NCI-H2171 treated with DMSO at 0.1 percent for 48 hours (cell line): ENCODE measurements at places on chromosomes 7 and 10.

- no peak for DNase-seq
Observed at GRCh38 chr7:103640031-103640779, 194.2 kb upstream of the SLC26A5 start.

GRCh38 chr7:136956671-136957070 is 88.2 kb downstream of the CHRM2 start:
- DNase-seq, result no peak

DNA sequence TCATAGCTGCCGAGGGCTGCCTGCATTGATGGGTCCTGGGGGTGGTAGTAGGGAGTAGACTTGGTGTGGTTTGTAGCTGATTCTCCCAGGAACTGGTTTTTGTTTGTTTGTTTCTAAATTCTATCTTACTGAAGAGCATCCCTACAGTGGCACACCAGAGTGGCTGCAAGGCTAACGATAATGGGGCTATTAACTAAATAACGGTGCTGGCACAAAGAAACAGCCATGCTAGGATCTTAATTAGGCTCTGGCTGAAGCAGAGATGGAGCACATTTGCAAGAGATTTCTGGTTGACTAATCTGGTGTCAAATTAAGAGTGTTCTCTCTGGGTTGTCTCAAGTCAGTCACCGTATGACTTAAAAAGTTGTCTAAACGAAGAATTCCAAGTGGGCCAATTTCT is 590.0 kb downstream of the NRG3 start:
- DNase-seq, result no peak

- no peak for DNase-seq
Observed at GRCh38 chr10:131099028-131099726, 212.3 kb downstream of the TCERG1L start.

DNA sequence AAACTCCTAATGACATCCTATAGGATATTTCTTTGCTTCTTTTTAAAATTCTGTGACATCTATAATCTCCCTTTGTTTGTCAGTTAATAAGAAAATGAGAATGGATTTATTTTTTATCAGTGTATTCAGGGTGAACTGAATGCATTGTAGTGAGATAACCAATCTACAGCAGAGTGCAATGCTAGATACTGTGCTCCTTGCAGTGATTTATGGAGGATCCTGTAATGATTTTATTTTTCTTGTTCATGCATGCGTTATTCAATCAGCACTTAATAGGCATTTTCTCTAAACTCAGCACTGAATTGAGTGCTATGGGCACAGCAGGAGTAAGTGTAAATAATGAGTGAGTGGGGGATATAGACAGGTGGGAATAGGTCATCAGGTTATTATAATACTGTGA is 253.9 kb downstream of the CDK14 start:
- DNase-seq, result peak; percentile 48

DNA sequence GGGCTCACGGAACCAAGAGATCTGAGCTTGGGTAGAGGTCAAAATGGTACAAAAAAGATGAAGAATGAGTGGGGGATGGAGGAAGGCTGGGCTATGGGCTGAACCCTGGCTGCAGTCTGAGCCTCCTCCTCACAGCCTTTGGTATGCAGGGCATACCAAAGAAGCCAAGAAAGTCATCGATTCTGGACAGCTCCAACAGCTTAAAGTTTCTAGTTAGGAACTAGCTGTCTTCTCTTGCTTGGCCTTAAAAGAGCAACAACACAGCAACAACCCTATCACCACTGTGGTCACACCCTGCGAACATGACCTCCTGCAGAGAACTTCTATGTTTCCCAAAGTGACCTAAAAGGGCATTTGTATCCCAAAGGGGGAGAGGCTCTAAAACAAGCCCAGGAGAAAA is 126.1 kb upstream of the EFCAB10 start:
- DNase-seq, result no peak

DNA sequence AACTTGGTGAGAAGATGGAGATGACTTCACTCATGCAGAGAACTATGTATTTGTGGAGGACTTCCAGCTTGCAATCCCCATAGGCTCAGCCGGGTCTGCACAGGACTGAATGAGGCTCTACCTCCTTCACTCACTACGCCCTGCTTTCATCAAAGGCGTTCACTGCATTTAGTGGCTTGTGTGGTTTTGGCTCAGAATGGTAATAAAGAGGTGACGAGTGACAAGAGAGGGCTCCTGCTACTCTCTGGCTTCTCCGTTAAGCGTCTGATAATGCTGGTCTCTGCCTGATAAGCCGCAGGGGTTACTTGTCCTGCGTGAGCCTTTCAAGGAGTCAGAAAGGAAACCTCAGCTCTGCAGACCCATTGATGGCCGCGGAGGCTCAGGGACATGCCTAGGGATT is 343.4 kb downstream of the PRPF18 start:
- no peak for DNase-seq

GRCh38 chr7:132518102-132518838 is 58.0 kb downstream of the PLXNA4 start:
- DNase-seq, result no peak

- DNase-seq, result no peak
Observed at GRCh38 chr10:10313149-10313835, 704.4 kb upstream of the CELF2 start.

GRCh38 chr7:14762561-14762960 is 140.0 kb downstream of the DGKB start:
- DNase-seq, result no peak

GRCh38 chr10:5563321-5563961 is 38.7 kb downstream of the CALML3 start:
- DNase-seq, result no peak
